Non-pigmented ciliary epithelial cell (primary cell): ENCODE measurements at places on chromosomes 2 and 18.
A peak's percentile ranks its signal among the peaks of the same experiment; 100 is the strongest.

GRCh38 chr18:75072672-75073371 is 136.1 kb downstream of the PTGR3 start:
- DNase-seq: no peak

GRCh38 chr2:20415511-20415918 is 31.4 kb upstream of the RHOB start:
- DNase-seq: no peak

- DNase-seq: no peak
Measured at GRCh38 chr2:10231551-10232085, 71.1 kb upstream of the HPCAL1 start.

DNA sequence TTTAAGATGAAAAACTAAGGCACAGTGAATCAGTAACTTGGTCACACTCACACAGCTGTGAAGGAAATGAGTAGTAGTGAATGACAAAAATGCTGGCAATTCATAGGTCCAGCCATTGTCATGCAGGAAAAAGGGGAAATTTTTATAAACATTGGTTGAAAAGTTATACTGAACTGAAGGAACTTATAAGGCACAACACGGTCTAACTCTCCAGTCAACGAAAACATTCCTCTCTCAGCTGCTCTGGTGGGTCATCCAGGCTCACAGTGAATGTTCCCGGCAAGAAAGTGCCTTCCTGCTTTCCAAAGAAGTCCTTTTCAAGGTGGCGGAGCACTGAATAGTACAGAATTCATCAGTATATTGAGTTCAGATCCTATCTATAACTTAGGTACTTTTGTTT is 476.1 kb downstream of the DCC start:
- no peak for DNase-seq

DNA sequence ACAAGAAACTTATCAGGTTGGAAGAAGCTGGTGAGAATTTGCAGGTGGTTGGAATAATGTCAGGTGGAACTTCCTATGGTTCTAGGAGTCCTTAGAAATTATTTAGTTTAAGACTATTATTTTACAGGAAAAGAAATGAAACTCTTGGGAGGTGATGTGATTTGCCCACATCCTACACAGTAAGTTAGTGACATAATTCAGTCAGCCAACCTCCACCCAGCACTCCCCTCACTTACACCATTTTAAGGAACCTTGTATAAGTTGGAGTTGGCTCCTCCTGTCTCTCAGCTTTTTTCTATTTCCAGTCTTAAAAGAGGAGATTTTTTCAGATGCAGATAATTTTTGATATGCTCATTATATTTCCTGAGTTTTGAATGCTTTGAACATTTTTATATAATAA is 86.4 kb downstream of the SKA1 start:
- DNase-seq: no peak

DNA sequence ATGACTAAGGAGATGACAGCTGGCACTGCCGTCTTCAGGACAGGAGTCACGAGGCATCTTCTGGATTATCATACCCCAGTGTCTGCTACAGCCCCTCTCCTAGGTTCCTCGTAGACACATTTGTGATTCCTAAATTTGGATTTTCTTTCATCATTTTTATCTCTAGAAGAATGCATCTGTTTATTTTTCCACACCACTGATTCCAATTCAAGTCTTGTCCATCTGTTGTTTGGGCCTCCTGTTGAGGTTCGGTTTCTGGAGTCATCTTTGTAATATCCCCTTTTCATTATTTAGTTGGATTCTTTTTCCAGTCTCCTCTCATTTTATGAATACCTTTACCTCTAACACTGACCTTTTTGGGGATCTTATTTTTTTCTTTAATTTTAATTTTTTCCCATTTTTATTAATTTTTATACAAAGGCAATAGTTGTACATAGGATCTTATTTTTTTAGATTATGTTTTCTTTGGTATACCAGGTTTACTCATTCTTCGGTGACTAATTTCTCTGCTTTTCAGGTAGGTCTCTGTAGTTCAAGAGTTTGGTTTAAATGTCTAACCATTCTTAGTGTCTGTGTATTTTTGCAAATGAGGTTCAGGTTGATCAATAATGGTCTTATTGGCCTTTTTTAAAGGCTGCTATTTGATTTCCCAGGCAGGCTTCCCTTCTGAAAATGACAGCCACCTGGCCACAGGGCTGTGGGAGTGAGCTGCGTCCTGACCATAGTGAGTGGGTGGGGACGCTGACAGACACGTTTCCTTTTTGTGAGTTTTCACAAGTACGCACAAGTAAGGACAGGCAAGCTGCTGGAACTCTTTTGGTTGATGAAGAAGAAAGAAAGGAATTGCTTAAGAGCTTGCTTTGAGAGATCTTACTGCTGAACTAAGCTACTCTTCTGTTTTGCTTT is 34.5 kb downstream of the FARP2 start:
- no peak for DNase-seq

GRCh38 chr2:27857417-27858172 is 32.6 kb downstream of the RBKS start:
- DNase-seq: peak; percentile 41

GRCh38 chr2:158668001-158668765 is 126.9 kb upstream of the DAPL1 start:
- DNase-seq: no peak

GRCh38 chr2:30190637-30191036 is 40.7 kb upstream of the LBH start:
- DNase-seq: no peak

GRCh38 chr2:160324161-160324800 is 124.2 kb upstream of the ITGB6 start:
- no peak for DNase-seq

DNA sequence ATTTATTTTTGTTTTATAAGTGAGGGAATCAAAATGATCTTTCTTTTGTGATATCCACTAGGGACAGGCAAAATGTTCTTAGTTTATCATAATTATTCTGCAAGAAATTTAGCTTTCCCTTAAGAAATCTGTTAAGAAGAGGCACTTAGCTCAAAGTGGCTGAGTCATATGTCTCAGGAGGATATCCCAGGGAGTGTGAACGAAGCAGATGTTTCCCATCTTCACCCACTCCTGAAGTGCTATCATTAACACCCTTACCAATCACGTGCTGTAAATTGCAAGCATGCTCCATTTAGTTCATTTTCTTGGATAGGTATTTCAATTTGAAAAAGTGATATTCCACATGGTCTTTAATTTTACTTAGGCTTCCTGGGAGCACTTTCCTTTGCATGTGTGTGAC is 774.3 kb upstream of the TMEFF2 start:
- DNase-seq: no peak

- DNase-seq: no peak
Measured at GRCh38 chr2:68709421-68709911, 25.1 kb upstream of the ARHGAP25 start.

- DNase-seq: no peak
Measured at GRCh38 chr18:67218556-67218955, 298.0 kb downstream of the DSEL start.

DNA sequence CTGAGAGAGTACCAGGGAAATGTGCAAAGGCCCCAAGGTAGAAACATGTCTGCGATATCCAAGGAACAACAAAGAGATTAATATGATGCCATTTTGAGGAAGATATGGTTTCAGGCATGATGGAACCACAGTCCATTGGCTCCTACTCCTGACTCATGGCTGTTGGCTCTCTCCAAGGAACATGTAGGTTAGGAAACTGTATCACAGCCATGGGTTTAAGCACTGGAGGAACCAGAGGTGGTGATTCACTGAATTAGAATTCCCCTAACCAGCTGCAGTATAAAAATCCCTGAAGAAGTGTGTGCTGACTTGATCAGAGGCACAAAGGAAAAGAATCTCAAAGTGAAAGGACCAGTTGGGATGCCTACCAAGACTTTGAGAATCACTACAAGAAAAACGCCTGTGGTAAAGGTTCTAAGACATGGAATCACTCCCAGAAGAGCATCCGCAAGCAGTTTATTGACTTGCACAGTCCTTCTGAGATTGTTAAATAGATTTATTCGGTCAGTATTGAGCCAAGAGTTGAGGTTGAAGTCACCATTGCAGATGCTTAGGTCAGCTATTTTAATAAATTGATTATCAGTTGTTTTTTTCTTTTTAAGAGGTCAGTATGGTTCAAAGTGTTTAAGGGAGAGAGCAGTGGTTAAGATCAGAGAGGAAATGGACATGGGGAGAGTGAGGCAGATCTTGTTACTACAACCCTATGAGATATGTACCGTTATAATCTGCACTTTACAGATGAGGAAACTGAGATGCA is 110.7 kb upstream of the OTX1 start:
- peak; percentile 92 for DNase-seq

DNA sequence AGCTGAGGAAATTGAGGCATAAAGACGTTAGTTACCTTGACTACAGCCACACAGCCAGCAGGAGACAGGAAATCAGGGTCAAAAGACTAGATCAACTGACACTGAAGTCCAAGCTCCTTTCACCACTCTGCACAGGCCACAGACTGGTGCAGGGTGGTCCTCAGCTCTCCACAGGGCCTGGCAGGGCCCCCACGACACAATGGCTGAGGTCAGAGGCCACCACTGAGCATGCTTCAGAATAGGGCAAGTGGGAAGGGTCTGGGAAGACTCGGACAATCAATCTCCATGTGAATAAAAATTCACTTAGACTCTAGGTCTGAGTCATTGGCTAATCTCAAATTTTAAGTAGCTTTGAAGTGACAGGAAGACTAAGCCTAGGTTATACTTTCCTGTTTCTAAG is 201.7 kb downstream of the ALK start:
- no peak for DNase-seq

DNA sequence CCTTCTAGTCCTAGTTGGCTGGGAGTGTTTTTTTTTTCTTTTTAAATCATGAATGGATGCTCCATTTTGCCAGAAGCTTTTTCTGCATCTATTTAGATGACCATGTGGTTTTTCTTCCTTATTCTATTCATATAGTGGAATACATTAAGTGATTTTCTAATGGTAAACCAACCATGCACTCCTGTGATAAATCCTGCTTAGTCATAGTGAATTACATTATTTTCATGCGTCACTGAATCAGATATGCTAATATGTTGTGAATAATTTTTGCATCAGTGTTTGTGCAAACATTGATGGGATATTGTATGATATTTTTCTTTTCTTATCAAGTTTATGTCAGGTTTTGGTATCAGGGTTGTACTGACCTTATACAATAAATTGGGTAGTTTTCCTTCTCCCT is 229.3 kb upstream of the REV1 start:
- no peak for DNase-seq

DNA sequence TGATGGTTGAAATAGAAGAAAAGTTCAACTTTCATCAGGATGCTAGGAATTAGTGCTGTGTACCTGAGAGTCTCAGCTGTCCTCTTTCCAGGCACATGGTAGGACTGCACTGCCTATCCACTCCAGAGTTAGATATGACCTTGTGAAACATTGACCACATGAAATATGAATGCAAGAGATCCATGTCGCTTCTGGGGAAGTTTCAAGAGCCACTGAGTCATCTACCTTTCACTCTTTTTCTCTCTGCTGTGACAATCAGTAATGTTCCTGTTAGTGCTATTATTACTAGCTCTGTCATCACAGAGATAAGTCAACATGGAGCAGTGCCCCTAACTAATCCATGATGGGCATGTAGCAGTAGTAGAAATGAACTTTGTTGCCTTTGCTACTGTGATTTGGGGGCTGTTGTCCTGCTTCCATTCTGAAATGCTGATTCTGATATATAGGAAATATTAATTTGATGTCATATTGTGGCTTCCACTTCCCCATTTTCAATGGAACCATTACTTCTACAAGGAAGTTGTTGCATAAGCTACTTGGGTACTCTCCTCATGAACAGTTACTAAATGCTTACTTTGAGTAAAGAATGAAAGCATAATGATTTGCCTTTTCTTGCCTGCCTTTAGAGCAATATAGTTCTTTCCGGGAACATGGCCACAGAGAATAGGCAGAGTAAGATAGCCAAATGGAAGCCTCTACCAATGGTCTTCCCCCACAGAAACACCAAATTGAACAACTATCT is 192.8 kb upstream of the ZNF521 start:
- no peak for DNase-seq

DNA sequence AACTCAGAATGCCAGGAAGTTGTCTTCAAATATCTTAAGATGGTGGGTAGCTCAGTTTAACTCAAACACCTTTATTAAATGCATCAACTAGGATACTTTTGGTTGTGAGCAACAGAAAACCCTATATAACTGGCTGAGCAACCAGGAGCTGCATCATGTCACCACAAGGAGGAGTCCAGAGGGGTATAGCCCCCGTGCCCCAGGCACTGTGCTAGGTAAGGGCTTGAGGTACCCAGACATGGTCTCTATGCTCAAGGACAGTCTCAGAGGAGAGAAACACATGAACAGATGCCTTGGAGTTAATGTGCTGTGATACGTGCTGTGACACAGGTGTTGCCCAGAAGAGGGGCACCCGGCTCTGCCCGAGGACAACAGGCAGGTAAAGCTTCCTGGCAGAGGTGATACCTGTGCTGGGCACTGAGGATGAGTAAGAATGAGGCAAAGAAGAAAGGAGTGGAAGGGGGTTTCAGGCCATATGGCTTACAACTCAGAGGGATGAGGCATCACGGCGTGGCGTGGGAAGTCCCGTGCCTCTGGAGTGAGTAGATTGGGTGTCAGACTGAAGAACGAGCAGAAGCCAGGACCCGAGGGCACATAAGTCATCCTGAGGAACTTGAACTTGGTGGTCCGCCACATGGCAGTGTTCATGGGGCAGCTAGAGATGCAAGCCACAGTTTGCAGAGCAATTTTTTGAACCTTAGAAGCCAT is 32.0 kb upstream of the CAB39 start:
- no peak for DNase-seq

GRCh38 chr2:224952936-224953657 is 89.2 kb downstream of the DOCK10 start:
- no peak for DNase-seq

GRCh38 chr2:102753563-102754159 is 8.2 kb upstream of the TMEM182 start:
- DNase-seq: no peak

GRCh38 chr18:79367989-79368388 is 27.7 kb upstream of the NFATC1 start:
- no peak for DNase-seq

- DNase-seq: no peak
Measured at GRCh38 chr2:47704287-47704686, 78.7 kb upstream of the MSH6 start.

DNA sequence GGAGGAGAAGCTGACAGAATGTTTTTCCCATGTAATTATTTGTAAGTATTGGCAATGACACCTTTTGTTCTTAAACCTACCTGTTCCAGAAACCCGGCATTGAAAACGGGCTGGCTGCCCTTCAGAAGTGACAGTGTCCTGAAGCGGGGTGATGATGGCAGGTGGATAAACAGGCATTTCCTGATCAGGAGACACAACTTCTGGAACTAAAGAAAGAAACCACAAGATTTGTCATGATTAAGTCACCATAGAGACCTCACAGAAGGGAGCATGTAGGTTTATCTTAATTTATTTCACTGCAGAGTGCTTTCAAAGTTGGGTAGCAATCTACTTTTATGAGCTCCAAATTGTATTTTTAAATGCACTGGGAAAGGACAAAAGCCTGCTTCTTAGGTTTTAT is 43.1 kb downstream of the TTN start:
- no peak for DNase-seq

DNA sequence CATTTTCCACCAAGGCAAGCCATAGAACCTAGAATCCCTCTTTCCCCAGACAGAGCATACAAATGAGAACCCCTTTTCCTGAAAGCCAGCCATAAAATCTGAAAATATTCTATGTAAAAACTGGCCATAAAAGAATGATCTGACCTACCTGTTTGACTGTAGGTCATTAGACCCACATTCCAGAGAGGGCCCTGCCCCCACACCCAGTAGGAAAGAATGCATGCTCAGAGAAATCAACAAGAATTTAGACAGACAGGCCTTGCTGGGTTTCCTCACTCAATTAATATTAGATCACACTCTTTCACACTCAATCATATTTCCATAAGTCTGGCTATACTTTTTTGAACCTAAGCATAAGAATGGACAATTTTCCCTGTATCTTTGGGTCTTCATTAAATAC is 929.5 kb downstream of the ERBB4 start:
- DNase-seq: no peak

GRCh38 chr18:76573325-76574025 is 78.4 kb upstream of the ZNF516 start:
- DNase-seq: no peak
